ENCODE measurements at places on chromosomes 11 and 22.

DNA sequence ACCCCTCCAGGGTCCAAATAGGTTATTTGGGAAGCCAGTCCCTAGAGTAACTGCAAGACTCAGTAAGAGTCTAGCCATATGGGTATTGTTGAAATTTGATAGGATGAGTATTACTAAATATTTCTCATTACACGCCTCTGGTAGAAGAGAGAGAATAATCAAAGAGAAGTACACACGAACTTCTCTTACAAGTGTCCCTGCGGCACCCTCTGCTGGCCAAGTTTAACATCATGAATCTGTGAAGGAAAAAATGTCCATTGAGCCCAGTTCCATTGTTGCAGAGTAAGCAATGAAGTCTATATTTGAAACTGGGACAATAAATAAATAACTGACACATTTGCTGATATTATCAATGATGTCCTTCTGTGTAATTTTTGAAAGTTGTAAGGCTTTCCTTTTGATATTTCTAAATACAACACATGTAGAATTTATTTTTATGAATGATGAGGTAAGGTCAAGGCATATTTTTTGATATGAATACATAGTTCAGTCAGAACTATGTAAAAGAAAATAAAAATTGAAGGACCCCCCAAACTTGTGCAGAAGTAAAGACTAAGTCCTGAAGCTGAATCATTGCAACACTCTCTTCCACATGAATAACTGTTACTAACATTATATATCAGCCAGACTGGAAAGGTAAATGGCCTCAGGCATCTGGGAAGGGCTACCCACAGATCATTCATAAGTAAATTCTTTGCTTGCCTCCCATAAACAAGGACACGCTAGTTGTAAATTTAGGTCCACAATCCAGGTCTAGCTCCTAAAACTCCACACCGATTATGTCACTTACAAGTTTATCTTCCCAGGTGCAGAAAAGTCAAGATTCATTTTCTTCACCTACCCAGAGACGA lies 10.0 kb downstream of the OR51L1 start:
- DNase-seq = peak; percentile 53

DNA sequence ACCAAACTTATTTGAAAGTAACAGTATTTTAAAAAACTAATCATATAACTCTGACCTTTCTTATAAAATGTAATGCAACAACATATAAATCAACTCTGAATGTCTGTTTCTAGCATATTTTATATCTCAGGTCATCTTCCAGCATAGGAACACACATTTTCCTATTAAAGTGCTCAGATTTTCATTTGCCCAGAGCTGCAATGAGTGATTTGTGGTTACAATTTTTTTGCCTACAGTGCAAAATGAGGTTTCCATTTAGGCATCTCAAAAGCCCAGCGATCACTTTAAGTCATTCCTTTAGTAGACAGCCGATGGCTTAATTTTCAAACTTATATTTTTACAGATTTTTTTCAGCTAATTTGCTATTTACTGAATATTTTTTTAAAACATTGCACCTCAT lies 1.0 kb downstream of the LYVE1 start:
- DNase-seq = no peak

GRCh38 chr11:16966930-16967671 lies 47.1 kb downstream of the PLEKHA7 start:
- no peak for DNase-seq

DNA sequence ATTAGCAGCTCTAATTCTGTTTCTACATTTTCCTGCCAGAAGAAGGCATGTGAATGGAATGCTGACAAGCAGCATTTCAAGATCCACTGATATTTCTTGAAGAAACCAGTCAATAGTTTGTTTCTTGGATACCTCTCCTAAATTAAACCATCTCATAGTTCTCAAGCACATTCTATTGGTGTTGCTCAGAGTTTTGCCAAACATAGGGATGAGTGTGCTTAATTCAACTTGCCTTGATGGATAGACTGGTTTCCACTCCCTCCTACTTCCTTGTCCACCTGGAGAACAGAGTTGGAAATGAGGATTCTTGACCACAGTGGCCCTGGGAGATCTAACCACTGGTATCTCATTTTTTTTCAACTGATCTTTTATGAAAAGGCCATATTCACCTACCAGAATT lies 29.8 kb upstream of the DDX10 start:
- DNase-seq = no peak

GRCh38 chr22:39129081-39129480 lies 23.4 kb downstream of the CBX7 start:
- DNase-seq = no peak

DNA sequence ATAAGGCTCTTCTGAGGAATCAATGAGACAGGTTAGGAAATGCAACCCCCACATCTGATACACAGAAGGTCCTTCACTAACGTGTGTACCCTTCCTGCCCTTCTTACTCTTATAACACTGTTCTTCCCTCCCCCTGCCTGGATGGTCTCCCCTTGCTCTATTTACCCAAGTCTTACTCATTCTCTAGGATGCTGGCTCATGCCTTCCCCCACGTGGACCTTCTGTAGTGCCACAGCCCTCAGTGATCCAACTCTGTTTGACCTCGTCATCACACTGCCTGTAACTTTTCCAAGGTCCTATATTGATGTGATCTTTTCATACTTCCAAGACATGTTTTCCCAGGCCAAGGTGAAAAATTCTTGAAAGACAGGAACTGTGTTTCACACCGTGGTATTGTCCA lies 79.8 kb downstream of the C11orf58 start:
- no peak for DNase-seq

Measured in HCEC 1CT (cell line).